ENCODE measurements at places on chromosomes 11 and 22.

DNA sequence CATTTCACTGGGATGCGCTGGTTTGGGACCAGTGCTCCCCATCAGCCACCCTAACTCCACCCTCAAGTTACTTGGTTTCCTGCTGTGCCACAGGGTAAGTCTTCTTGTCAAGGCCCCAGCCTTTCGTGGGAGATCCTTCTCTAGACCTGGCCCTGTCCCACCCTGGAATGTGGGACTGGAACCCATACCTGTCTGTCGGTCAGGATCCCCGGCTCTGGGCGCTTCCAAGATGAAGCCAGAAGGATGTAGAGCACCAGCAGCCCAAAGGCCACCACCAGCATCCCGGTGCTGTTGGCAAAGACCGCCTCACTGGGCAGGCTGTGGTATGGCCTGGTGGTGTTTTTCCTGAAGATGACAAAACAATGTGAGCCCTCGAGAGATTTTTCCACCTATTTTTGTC lies 10.9 kb downstream of the CYB561A3 start:
- H3K27me3 ChIP-seq, result no peaks in the 10 kb centered on the region
- H3K36me3 ChIP-seq, result peaks cover 48% of the 10 kb centered on the region
- H3K4me3 ChIP-seq, result no peak overlapping the region
- no peaks in the 10 kb centered on the region for H3K4me1 ChIP-seq
- H3K27ac ChIP-seq, result no peak overlapping the region
- no peak for DNase-seq

DNA sequence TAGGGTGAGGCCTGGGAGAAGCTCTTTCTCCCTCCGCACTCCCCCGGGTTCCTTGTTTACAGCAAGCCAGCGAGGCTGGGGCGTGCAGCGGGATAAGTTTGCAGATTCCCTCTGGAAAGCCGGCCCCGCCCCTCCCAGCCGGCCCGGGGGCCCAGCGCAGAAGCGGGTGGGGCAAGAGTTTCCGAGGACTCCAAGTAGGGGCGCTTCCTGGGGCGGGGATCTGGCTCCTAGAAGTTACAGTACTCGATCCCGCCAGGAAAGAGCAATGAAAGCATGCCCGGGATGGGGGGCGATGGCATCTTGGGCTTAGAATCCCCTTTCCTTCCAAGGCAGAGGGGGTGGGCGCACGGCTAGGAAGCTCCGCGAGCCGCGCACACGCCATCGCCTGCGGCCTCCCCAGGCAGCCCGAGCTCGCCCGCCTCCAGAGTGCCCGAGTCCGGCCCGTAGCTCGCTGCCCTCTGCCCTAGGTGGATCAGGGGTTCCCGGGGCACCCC lies 385 bp downstream of the TST start:
- peaks cover 33% of the 10 kb centered on the region for H3K4me1 ChIP-seq
- H3K4me3 ChIP-seq, result peak overlapping the region; percentile 50
- peak; percentile 9 for DNase-seq
- H3K27ac ChIP-seq, result no peak overlapping the region

DNA sequence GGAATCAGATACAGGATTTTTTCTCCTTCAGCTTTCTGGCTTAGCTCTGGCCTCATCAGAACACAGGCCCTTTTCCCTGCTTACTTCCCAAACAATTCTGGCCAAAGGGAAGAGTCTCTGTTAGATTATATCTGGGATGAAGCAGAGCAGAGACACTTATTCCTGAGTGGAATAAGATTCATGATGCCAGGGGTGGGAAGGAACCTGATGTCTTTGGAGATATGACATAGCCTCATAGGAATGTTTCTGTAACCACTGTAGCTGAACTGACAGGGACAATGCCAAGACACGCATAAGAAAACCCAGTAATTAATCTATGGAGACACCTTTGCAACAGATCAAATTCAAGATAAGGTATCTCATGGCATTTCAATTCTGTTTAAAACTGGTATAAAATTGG lies 177.1 kb upstream of the RAG2 start:
- no peak overlapping the region for H3K27ac ChIP-seq
- no peaks in the 10 kb centered on the region for H3K36me3 ChIP-seq
- H3K4me3 ChIP-seq, result no peak overlapping the region
- peaks cover 8% of the 10 kb centered on the region for H3K27me3 ChIP-seq
- H3K4me1 ChIP-seq, result no peaks in the 10 kb centered on the region

DNA sequence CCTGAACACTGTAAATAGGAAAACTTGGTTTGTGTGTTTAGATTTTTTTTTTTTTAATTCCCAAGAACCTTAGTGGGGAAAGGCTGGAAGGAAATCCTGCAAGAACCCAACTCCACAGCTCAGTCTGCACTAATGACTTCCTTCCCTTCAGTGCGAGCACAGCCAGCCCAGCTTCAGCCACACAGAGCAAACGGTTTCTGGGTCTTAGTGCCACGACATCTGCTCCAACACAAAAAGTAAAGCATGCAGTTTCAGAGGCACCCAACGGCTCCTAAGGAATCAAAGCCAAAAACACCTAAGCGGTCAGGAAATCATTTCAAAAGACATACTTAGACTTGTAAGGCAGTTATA lies 236.1 kb downstream of the TTC28 start:
- H3K27me3 ChIP-seq, result no peaks in the 10 kb centered on the region
- DNase-seq, result peak; percentile 56
- H3K36me3 ChIP-seq, result no peaks in the 10 kb centered on the region
- H3K4me1 ChIP-seq, result peaks cover 16% of the 10 kb centered on the region

DNA sequence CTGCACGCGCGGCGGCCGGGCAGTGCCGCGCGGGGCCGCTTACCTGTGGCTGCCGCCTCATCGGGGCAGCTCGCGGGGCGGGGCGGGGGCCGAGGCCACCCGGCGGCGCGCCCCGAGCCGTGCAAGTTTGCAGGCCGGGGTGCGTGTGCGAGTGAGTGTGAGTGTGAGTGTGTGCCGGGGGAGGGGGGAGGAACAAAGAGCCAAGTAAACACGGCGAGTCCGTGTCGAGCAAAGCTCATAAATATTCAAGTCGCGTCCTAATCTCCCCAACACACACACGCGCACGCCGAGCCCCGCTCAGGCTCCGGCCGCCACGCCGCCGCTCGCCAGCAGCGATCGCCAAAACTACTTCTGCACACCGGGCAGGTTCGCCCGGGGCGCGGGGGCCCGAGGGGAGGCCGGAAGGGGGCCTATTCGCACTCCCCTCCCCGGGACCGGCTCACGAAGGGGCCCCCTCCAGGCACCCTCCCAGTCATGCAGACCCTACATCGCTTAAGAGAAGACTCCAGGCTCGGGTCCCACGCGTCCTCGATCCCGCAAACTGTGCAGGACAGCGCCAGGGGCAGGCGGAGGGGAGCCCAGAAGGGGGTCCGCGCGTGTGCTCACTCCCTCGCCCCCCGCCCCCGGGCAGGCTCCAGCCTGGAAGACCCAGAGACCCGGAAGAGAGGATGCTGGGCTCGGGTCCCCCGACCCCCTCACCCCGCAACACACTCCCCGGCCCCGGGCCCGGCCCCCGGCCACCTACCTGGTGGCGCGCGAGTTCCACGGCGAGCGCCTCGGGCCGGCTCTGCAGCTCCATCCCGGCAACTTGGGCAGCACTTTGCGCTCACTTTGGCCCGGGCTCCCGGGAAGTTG lies 827 bp downstream of the PHF21B start:
- no peak overlapping the region for H3K27ac ChIP-seq
- no peak for DNase-seq
- no peaks in the 10 kb centered on the region for H3K36me3 ChIP-seq
- H3K4me3 ChIP-seq, result no peak overlapping the region
- H3K4me1 ChIP-seq, result peaks cover 18% of the 10 kb centered on the region

DNA sequence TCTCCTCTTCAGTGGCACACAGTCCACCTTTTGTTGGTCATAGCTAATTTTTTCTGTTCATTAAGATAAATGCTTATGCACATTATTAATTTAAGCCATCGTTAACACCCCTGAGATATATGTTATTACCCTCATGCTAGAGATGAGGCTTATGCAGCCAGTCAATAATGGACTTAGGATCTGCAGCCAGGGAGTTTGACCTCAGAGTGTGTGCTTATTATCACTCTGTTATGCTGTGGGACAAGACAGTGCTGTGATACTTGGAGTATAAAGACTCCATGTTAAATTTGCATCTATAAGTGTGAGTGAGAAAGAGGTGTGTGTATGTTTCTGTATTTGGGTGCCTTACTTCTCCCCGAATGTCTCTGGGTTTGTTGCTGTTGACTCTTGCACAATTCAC lies 969.3 kb downstream of the OPCML start:
- no peak overlapping the region for H3K4me3 ChIP-seq
- no peaks in the 10 kb centered on the region for H3K4me1 ChIP-seq
- H3K36me3 ChIP-seq, result no peaks in the 10 kb centered on the region
- no peak for DNase-seq
- no peak overlapping the region for H3K27ac ChIP-seq
